KBM-7 (cell line): ENCODE measurements at places on chromosomes 4 and X.

GRCh38 chrX:15435836-15436619 lies 51.8 kb upstream of the VEGFD start:
- DNase-seq = no peak

GRCh38 chrX:70084592-70085240 lies 22.5 kb downstream of the OTUD6A start:
- no peak for DNase-seq

- no peak for DNase-seq
Measured at GRCh38 chr4:118287711-118288451, 64.9 kb downstream of the PRSS12 start.

DNA sequence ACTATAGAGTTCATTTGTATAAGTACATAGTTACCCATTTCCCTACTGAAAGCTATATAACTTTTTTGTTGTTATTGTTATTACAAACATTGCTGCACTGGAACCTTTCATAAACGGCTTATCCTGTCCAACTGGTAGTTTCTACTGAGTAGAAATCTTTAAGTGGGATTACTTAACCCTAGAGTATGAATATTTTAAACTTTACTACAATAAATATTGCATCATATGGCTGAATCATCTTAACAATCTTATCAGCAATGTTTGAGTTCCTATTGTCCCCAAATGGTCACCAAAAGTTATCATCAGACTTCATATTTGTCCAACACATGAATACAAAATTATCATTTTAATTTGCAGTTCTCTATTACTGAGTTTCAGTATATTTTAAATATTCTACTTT lies 40.5 kb downstream of the LCORL start:
- DNase-seq = no peak
